ENCODE measurements at places on chromosomes 4 and X.

DNA sequence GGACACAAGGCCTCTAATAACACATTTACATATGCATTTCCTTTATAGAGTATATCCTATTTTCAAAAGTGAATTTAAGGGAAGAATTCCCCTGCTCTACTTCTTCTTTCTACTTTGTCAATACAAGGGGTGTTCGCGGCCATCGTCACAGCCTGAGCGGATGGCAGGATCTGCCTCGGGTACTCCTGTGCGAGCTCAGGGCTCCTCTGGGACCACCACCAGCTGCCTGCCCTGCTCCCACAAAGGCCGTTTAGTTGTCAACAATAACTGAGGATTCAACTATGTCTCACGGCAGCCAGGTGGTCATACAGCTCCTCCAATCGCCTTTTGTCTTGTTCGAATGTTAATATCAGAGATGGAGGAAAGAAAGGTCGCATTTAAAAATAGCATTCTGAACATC, 228.2 kb upstream of the TENM3 start:
- no peak for DNase-seq

DNA sequence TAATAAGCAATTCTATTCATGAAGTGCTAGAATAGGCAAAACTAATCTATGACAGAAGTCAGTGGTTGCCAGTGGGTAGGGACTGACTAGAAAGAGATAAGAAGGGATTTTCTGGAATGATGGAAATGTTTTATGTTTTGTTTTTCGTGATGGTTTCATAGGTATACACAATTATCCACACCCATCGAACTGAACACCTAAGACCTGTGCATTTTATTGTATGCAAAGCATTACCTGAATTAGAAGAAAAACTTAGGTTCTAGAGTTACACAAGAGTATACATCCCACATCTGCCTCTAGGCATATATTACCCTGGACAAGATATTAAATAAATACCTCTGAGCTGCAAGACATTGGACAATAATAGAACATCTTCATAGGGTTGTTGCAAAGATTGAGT, 205.2 kb downstream of the SOWAHB start:
- DNase-seq, result no peak

DNA sequence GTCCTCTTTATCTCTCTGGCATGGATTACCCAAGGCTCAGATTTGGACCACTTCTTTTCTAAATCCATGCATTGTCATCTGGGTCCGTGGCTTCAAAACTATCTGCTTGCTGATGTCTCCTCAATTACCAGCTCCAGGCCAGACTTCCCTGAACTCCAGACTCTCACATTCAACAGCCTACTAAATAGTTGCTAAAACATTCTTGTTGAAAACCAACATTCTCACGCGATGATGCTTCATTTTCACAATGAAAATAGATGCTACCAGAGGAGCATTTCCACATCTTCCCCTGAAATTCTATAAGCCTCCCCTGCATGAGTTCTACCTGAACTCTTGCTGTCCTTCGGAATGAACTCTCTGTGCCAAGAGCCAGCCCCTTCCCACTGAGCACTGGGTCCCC, 5.2 kb upstream of the TLR6 start:
- no peak for DNase-seq

DNA sequence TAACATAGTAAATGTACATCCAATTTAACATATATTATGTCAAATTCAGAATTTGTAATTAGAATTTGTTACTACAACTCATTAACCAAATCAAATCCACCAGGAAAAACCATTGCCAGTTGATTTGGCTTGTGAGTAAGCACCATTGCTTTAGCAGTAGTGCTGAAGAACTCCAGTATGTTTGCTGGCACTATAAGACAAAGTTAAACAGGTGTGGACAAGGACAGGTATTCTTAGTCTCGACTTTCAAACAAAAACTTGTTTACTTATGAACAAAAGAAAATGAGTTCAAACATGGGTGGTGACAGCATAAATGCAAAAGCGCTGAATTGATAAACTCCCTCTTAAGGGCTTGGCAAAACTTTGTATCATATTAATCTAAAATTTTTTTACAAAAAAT, 1.3 kb upstream of the ADH7 start:
- DNase-seq, result no peak

- no peak for DNase-seq
Observed at GRCh38 chr4:105996845-105997244, 101.6 kb downstream of the NPNT start.

GRCh38 chrX:56733459-56734046, 4.5 kb downstream of the NBDY start:
- peak; percentile 8 for DNase-seq

DNA sequence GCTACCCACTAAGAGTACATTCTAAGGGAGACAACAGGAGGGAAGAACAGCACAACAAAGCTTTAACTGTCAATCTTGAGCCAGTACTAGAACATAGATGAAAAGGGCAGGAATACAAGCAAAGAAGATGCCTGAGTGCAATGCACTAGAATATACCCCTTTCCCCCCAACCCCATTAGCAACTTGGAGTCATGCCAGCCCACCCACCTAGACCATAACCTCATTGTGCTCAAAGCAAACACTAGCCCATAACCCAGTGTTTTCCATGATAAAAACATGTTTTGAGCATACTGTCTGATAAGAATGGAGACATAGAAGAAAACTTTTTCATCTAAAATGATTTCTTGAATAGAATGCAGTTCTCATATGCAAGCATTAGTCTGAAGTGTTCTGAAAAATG, 183.2 kb downstream of the RAP1GDS1 start:
- no peak for DNase-seq

DNA sequence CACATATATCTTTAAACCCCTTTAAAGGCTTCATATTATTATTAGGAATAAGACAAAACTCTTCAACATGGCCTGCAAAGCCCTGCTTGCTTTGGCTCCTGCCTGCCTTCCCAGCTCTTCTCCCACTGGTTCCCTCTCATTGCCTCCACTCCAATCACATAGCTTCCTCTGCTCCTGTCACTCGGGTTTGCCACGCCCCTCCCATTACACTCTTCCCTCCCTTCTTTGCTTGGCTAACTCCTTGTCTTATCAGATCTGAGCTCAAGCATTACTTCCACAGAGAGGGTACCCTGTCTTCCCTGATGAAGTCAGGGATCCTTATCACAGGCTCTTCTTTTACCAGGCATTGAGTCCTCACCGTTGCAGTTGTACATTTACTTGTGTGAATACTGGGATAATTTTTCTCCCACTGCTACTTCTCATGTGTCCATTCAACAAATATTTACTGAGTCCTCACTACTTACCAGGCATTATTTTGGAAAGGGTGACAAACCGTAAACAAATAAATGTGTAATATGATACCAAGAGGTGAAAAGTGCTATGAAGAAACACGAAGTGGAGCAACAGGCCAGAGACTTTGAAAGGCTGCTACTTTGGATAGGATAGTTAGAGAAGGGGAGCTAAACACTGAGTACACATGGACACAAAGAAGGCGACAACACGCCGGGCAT, 3.2 kb upstream of the VGLL1 start:
- DNase-seq, result no peak

DNA sequence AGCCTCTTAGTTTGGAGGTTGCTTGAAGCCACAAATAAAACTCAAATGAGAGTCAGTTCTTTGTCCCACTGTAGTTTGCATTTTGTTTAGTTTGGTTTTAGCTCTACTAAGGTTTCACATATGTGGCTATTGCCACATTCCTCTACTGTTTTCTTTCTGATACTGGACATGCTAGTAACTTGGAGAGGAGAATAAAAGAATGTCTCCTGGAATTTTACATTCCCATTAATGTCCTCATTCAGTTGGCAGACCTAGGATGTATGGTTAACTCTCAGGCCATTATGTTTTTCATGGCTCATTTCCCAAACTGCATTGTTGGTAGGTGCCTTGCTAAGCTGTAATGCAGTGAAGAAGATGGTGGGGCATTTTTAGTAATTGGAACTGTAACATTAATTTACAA, 29.9 kb downstream of the UPRT start:
- DNase-seq, result no peak

DNA sequence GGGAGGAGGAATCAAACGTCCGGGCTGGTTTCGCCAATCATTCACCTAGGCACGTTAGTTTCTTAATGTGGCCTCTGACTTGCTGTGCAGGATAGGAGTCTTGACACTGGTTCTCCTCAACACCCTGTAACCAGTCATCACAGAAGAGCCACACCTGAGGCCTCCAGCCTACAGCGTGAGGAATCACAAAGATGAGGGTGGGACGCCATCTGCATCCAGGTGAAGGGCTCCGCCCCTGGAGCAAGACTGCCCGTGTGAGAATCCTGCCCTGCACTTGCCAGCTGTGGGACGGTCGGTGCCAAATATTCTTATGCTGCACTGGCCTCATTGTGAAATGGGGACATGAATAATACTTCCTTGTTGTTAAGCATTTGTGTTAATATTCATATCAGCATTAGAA, 35.7 kb upstream of the TSPAN5 start:
- no peak for DNase-seq

DNA sequence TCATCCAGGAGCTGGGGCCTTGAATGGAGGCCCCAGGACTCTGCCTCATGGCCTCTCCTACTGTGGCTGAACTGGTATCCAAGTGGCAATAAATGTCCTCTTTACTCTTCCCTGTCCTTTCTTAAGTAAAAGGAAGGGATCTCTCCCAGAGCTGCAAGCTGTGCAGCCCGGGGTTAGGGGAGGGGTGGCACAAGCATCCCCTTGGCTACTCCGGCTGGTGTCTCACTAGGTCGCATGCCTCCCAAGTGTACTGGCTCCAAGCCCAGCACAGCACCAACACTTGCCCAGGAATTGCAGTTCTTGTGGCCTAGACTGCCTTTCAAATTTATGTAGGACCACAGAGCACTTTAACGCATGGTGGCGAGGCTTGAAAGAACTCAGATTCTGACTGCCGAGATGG, 44.7 kb upstream of the MED14 start:
- no peak for DNase-seq

GRCh38 chrX:13761606-13762414, 27.3 kb downstream of the OFD1 start:
- no peak for DNase-seq

- no peak for DNase-seq
Observed at GRCh38 chr4:138788267-138788790, 227.3 kb upstream of the NOCT start.

- DNase-seq, result no peak
Observed at GRCh38 chr4:128803783-128804182, 5.7 kb upstream of the JADE1 start.
